Fibroblast of villous mesenchyme (primary cell): ENCODE measurements at places on chromosomes 7 and 10. TPM values are rescaled to one million over a fixed set of nuclear protein-coding genes. Genes with fewer than 3 reads are reported as not detected.

GRCh38 chr10:114749510-114749909 is 72.1 kb upstream of the FHIP2A start:
- no peak for DNase-seq

GRCh38 chr10:11682267-11682683 is 59.9 kb upstream of the ECHDC3 start:
- DNase-seq, result no peak

DNA sequence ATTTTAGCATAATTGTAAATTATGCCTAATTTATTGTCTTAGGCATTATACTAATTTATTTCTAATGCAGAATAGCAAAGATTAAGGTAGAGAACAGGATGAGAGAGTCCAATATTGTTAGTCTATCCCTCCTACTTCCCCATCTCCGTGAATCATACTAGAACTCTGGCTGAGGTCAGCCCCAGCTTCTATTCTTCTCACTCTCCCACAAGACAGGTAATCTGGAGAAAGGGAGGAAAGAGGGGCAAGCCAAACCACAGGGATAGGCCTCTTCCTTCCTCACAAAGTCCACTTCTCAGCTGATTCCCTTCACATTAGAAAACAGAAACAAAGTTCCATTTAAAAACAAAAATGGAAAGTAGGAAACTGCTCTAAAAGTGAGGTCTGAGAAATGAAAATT is 117.5 kb upstream of the LAMB4 start:
- no peak for DNase-seq

DNA sequence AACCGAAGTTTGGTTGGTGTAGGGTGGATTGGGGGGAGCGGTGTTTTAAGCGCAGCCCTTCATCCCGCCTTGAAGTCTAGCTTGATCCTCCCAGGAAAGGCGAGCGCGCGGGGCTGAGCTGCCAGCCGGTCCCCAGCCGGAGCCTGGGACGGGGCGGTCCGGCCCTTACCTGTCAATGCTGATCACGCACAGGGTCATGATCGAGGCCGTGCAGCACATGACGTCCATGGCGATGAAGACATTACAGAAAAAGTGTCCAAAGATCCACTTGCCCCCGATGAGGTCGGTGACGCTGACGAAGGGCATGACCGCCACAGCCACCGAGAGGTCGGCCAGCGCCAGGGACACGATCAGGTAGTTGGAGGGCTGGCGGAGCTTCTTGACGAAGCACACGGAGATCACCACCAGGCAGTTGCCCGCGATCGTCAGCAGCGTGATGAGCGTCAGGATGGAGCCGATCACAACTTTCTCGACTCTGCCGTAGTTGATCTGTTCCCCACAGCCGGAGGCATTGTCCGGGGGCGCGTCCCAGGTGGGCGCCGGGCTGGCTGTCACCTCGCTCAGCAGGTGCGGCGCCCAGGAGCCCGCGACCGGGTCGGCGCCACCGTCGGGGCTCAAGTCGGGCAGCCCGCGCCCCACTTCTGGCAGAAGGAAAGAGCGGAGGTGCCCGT is 740 bp downstream of the HTR7 start:
- no peak for DNase-seq

- no peak for DNase-seq
Measured at GRCh38 chr7:100219271-100219737, 445 bp upstream of the PVRIG start.

DNA sequence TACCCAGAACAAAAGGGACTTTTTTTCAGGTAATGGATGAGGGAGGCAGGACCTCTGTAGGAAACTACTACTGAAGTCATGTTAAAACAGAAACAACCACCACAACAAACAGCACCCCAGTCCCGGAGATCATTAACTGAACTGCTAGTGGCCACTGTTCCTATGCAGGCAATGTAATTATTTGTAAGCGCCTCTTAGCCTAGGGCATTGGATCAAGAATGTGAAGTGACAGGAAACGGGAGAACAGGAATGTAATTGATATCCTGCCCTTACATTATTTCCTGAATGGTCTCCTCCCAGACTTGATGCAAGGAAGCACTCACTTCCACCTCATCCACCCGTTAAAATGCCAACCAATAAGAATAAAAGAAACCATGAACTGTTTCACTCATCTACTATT is 16.7 kb upstream of the GAD2 start:
- DNase-seq, result no peak

GRCh38 chr7:102426268-102427018 is 6.9 kb upstream of the ORAI2 start:
- no peak for DNase-seq

- DNase-seq, result no peak
Measured at GRCh38 chr10:101216207-101217043, 12.8 kb downstream of the LBX1 start.

DNA sequence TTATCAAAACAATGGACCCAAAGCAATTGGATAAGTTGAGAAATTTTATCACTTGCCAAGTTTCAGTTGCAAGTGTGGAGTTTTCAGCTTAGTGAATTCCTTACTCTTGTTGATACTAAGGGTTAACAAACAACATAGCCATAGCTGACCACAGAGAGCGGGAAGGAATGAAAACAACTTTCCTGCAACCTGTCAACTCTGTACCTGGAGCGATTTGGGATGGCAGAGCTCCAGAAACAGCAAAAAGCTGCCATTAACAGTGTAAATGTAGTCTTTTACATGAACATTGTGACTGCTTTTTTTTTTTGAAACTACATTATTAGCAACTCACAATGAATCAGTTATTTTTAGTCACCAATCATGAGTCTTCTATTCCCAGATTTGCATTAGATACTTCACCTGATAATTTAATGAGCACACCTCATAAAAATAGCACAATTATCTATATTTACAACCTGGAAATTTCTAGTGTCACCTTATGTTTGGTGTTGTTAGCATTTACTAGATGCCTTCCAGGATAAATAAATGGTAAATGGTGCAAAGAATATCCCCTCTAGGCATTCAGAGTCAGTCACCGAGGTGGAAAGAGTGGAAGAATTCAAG is 47.6 kb upstream of the RAPGEF5 start:
- DNase-seq, result no peak

DNA sequence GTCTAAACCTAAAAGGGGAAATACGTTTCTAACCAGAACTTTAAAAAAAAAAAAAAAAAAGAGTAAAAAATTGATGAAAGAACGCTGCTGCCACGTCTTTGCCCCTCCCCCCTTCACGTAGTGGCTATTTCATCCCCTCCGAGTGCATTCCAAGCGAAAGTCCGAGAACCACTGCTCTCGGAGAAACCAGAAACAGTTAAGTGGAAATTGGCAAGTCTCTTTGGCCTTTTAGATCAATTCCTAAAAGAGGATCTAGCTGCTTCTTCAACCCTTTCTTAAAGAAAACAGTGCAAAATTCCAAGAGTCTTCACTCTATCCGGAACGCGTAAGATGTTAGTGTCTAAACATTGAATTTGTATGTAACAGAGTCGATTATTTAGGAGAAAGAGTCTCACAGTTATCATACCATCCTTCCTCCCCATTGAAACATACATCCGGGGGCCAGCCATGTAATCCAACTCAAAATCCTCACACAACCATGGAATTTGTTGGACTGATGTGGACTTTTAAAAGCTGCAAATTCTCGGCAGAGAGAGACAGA is 1.1 kb downstream of the P4HA1 start:
- DNase-seq, result peak; percentile 88

- no peak for DNase-seq
Measured at GRCh38 chr10:6119423-6119822, 30.6 kb downstream of the RBM17 start.

GRCh38 chr7:55639640-55640039 is 67.3 kb upstream of the VOPP1 start:
- no peak for DNase-seq

GRCh38 chr7:152103066-152103465 is 77.6 kb downstream of the GALNT11 start:
- no peak for DNase-seq

DNA sequence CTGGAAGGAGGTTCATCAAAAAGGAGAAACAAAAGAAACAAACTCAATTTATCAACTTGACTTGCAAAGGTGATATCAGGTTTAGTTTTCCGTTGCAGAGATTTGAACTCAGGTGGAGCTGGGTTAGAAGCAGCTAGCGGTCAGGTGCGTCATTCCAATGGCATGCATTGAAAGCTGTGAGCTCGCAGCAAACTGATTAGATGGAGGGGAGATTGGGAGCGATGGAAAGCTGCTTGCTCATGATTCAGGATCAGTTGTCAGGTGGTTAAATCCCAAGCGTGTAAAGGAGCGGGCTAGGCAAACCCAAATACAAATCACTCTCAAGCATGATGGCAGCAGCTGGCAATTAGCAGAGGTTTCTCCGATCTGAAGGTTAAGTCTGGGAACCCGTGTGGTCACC is 49.3 kb upstream of the AFAP1L2 start:
- no peak for DNase-seq

- no peak for DNase-seq
Measured at GRCh38 chr7:105017657-105018365, 3.8 kb downstream of the KMT2E start.

DNA sequence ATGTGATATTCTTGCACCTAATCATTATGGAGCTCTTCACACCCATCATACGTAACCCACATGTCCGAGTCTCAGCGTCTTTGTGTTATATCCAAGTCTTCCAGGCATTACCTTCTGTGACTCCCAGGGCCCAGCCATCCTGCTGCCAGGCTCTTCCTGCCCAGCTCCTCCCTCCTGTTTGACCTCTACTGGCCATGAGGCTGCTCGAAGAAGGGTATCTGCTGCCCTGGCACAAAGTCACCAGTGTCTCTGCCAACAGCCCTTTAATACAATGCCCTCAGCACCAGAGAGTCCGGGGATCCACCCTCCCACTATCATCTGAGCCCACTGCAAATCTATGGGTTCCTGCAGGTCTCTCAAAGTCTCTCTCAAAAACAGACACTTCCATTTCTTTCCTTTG is 65.3 kb upstream of the WAC start:
- no peak for DNase-seq

DNA sequence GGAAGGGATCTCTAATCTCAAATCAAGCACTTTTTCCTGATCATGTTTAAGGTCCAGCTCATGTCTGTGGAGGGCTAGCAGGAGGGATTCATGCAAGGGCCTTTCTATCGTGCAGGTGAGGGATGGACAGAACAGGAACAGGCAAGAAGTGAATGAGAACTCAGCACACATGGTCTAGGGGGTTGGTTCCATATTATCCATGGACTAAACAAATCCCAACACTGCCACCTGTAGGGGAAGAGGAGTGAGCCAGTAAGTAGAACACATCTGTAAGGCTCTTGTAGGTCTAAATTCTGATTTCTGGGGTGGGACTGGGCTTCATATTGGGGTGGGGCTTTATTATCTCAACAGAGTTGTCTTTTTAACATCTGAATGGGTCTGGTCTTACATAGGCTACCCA is 138.0 kb upstream of the TARP start:
- DNase-seq, result peak; percentile 8

CYP3A5 gene
- total RNA-seq, result under 0.01 and 0.43 TPM in 2 replicates

DMTF1 gene
- 60.6 and 98.9 TPM in 2 replicates for total RNA-seq

NYAP1 gene
- total RNA-seq, result 0.43 and 0.64 TPM in 2 replicates

SYT15 gene
- under 0.01 and 0.64 TPM in 2 replicates for total RNA-seq

MAPK8 gene
- 86.0 and 111 TPM in 2 replicates for total RNA-seq

HOXA7 gene
- total RNA-seq, result 2.2 and 2.3 TPM in 2 replicates
